ENCODE measurements at places on chromosomes 7 and 10.

DNA sequence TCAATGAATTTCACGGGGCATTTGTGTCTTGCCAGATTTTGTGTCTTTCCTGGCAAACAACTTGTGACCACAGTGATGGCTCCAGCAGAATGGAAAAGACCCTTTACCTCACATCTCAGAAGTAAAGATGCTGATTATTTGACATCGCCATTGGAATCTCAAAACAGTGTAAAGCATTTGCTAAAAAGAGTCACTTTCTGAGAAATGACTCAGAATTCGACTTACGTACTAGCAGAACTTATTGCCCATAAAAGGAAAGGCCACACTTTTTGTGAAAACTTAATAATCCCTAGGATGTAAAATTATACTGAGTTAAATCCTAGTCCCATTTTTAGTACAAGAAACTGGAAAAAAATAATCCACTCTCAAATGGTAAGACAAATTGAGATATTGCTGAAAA lies 35.9 kb upstream of the PRKCQ start:
- DNase-seq, result no peak

GRCh38 chr7:157165987-157166386 lies 27.3 kb downstream of the UBE3C start:
- DNase-seq, result no peak

DNA sequence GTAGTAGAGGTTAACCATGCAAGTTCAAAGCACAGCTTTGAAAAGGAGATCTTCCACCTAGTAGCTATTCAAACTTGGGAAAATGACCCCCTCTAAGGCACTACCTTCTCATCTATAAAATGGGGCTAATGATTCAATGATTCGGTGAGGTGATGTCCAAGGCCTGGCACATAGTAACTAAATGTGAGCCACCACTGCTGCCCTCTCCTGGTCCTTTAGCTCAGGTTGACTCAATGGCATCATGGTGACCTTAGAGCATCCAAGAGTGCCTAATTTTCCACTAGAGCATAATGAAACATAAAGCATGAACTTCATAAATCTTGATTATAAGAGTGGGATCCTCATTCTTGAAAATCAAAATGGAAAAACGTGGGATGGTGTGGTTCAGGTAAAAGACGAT lies 16.3 kb upstream of the PLCE1 start:
- DNase-seq, result no peak

DNA sequence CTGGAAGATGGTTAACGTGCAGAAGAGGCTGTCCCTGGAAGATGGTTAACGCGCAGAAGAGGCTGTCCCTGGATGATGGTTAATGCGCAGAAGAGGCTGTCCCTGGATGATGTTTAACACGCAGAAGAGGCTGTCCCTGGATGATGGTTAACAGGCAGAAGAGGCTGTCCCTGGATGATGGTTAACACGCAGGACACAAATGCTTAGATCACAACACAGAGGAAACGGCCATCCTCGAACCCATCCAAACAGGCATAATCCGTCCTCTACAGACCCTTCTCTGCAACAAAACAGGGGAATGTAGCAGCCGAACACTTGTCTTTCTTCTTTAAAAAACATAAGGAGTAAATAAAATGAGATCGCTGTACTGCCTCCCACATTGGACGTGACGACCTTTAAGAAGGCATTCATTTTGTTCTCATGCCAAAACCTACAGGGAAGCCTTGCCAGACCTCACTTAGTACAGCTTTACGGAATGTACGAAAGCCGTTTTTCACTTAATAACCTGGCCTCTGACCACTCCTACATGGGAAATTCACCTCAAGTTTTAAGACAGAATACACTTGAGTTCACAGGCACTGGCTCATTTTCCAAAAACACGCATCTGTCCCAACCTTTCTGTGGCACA lies 245.2 kb downstream of the ZMYND11 start:
- DNase-seq, result no peak

- DNase-seq, result no peak
Measured at GRCh38 chr10:84262190-84262956, 17.5 kb downstream of the RGR start.

- no peak for DNase-seq
Measured at GRCh38 chr7:158784270-158784669, 45.0 kb downstream of the ESYT2 start.

- DNase-seq, result no peak
Measured at GRCh38 chr7:32030904-32031692, 39.1 kb downstream of the PDE1C start.

DNA sequence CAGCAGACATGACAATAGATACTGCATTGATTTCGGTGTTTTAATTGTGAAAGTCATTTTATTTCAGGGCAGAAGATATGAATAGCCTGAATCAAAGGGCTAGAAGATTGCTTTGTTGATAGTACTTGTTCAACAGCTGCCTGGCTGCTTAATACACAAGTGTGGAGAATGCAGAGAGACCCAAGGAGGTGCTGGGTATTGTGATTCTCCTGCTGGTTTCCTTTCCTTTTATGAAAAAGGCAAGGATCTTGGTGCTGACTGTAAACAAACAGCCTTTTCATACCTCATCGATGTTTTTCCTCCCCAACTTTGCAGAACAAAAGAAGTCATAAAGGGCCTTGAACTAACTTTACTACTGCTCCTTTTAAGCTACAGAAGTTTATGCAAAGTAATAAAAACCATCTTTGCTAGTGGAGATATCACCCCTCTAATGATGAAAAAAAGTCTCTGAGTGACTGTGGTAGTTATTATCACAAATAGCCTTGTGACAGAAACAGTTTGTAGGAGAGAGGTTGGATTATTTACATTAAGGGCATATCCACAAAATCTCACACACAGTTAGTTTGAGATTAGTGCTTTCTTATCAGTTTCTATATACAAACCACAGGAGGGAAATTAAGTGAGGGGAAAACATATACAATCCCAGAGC lies 800.0 kb downstream of the LRMDA start:
- DNase-seq, result no peak

DNA sequence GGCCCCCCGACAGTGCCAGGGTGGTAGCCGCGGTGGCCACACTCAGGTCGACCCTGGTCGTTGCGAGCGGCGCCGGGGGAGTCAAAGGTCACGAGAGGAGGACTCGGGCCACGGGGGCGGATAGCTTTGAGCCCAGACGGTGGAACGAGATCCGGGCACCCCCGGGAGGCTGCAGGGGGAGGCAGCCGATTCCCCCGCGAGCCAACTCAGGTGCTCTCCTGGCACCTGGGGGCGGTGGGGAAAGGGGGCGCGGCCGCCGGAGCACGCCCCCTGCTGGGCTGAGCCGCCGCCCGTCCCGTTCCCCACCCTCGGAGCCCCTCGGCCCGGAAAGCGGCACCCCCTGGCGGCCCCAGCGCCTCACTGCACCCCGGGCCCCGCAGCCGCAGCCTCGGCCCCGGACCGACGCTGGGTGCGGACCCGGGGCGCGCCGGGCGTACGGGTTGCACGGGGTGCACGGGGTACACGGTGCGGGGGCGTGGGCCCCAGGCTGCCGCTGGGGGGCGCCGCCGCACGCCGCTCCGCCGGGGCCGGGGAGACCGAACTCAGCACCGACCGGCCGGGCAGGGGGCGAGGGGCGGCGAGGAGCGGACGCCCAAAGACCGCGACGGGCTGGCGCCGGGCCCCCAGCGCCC lies 521 bp upstream of the NYAP1 start:
- peak; percentile 43 for DNase-seq

DNA sequence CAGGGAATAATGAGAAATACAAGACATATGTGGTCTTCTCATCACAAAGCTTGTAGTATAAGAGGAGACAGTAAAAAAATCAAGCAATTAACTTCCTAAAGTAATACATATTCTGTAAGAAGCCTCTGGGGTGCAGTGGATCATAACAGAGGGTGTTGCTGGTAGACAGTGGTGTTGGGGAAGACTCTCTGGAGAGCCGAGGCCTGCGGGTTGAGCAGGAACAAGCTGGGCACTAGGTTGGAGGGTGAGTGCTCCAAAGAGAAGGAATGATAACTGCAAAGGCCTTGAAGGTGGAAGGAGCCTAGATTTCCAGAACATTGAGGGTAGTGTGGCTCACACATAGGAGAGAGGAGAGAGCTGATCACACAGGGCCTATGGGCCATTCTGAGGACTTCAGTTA lies 1.5 kb downstream of the GIMAP4 start:
- DNase-seq, result no peak

DNA sequence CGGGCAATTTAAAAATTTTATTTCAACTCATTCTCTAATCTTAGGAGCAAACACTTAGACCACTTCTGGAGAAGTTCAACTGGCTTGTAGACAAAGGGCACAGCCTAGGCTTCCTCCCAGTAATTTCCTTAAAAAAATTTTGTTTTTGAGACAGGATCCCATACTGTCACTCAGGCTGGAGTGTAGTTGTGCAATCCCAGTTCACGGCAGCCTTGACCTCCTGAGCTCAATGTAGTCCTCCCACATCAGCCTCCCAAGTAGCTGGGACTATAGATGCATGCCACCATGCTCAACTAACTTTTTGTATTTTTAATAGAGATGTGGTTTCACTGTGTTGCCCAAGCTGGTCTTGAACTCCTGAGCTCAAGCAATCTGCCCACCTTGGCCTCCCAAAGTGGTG lies 38.4 kb downstream of the BAMBI start:
- DNase-seq, result no peak

DNA sequence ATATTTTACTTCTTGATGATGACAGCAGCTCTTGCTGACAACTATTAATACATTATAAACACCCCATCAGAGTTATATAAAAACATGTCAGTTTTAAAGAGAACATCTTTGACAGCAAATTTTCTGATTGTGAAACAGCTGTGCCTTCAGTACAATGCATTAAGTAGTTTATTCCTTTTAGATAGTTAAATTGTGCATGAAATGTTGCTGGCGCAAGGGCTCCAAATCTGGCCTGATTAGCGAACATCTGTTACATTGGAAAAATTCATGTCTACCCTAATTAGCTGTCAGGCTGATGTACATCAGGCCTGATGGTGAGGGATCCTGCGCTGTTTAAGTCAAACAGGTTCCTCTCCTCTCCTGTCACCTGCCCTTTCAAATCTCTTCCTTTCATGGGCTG lies 171.9 kb upstream of the SP8 start:
- DNase-seq, result peak; percentile 54

GRCh38 chr7:16875861-16876260 lies 5.9 kb downstream of the AGR3 start:
- peak; percentile 30 for DNase-seq

- no peak for DNase-seq
Measured at GRCh38 chr7:116626886-116627285, 45.1 kb upstream of the MET start.

DNA sequence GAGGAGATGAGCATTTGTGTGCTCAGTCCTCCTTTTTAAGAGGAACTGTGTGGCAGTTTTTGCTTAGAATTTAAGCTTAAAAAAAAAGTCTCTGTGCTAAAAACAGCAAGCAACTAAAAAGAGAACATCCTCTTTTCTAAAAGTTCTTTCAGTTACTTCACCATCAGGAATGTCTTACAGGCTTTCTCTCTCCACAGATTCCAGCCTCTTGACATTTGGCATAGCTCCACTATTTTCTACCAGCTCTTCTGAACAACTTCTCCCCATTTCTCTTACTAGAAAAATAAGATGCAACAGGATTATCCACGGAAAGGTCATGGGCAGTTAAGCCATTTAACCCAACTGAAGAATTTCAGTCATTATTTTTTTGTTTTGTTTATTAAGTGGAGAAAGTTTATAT lies 13.2 kb downstream of the PCLO start:
- no peak for DNase-seq

- DNase-seq, result no peak
Measured at GRCh38 chr10:105973360-105973759, 1191.1 kb downstream of the SORCS1 start.

DNA sequence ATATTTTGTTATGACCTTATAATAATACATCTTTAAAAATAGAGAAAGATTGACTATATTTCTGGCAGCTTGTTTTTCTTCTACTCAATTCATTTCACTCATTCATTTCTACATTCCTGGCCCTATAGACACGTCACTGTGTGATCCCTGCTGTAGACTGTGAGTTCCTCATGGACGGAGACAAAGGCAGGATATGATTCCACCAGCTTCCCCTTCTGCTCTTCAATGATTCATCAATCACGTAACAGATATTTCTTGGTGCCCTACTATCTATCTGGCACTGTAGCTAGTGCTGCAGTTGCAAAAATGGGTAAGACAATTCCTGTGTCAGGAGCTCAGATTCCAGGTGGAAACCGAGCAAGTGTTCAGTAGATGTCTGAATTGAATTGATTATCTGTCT lies 415.0 kb downstream of the SFMBT2 start:
- DNase-seq, result no peak

GRCh38 chr10:74947781-74948401 lies 121.5 kb downstream of the KAT6B start:
- peak; percentile 47 for DNase-seq

GRCh38 chr7:18803923-18804322 lies 308.4 kb downstream of the HDAC9 start:
- no peak for DNase-seq

DNA sequence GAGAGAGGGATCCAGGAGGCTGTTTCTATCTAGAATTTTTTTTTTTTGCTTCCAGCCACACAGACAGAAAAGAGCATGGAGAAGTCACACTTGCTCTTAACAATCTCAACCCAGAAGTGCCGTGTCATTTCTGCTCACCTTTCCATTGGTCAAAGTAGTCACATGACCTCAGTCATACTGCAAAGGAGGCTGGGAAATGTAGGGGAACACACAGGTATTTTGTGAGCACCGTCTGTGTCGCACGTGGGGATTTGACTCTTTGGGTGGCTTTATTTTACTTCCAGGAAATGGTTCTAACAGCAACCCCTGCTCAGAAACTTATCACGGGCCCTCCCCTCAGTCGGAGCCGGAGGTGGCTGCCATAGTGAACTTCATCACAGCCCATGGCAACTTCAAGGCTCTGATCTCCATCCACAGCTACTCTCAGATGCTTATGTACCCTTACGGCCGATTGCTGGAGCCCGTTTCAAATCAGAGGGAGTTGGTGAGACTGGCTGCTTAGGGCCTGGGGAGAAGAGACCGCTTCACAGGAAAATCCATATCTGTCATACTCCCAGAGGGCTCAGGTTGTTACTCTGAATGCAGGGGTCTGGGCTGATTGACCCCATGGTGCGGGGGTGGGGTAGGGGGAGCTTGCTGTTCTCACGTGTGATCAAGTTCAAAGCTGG lies 13.1 kb upstream of the CPA1 start:
- DNase-seq, result no peak

- no peak for DNase-seq
Measured at GRCh38 chr10:10975647-10976046, 42.0 kb upstream of the CELF2 start.

DNA sequence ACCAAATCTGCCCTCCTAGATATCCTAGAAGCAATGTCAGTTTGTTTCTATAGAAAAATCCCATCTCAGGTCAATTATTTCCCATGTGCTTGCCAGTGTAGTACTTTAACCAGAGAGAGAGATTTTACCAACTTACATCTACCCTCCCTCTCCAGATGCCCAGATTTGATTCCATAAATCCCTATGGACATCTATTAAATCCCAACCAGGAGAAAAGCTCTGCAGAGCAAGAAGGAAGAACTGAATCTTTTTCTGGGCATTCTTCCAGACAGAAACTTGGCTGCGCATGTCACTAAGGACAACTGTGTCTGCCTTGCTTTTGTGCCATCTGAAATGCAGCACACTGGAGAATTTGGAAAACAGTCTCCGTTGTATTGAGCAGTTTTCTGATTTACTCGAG lies 597.6 kb downstream of the SORCS1 start:
- no peak for DNase-seq

GRCh38 chr10:100359030-100359432 lies 12.0 kb downstream of the SCD start:
- DNase-seq, result no peak

- DNase-seq, result no peak
Measured at GRCh38 chr10:80443531-80443974, 10.6 kb upstream of the TSPAN14 start.

GRCh38 chr10:117004227-117005025 lies 561 bp downstream of the SHTN1 start:
- DNase-seq, result no peak

GRCh38 chr7:150368884-150369747 lies 494 bp downstream of the REPIN1 start:
- DNase-seq, result peak; percentile 50

Data from NCI-H1092 (cell line).